IMR-90 (cell line): ENCODE measurements at places on chromosomes 1 and 21.

DNA sequence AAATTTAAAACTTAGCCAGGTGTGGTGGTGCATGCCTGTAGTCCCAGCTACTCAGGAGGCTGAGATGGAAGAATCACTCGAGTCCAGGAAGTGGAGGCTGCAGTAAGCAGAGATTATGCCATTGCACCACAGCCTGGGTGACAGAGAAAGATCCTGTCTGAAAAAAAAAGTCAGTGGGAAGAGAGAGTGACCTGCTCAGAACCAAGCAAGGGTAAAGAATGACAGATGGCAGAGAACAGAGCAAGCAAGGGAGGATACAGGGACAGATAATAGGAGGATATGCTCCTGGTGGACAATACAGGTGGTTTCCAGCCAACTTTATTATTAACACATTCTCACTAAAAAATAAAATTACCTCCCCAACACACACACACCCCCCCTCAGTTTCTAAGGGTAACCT, 4.6 kb upstream of the TMEM51 start:
- DNase-seq: no peak

GRCh38 chr1:33724348-33724747, 139.5 kb upstream of the HMGB4 start:
- DNase-seq: no peak

DNA sequence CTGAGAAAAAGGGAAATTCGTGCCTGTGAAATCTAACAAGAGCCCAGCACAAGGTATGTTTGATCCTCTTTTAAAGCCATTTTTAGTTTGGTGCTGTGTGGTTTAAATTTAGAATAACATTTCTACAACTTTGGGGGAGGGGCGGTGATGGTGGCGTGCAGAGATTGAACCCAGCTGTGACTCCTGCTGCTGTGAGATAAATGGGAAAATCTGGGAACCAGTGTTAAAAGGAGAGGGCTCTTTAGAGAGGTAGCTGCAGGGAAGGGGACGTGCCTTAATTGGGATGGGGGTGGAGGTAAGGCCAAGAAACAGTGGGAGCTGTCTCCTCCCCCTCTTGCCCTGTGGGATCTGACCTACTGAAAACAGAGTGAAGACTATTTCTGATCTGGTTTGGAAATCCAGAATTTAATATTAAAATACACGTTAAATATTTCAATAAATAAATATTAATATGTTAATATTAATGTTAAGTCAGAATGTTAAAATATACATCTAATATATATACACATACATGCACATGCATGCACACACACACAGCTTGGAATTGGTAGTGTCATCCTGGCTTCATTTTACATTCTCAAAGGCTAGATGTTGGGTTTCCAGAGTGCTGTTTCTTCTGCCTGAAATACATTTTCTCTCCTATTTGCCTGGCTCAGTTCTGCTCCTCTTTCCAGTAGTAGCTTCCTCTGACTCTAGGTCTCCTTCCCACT, 30.1 kb upstream of the DNAJC6 start:
- DNase-seq: no peak

DNA sequence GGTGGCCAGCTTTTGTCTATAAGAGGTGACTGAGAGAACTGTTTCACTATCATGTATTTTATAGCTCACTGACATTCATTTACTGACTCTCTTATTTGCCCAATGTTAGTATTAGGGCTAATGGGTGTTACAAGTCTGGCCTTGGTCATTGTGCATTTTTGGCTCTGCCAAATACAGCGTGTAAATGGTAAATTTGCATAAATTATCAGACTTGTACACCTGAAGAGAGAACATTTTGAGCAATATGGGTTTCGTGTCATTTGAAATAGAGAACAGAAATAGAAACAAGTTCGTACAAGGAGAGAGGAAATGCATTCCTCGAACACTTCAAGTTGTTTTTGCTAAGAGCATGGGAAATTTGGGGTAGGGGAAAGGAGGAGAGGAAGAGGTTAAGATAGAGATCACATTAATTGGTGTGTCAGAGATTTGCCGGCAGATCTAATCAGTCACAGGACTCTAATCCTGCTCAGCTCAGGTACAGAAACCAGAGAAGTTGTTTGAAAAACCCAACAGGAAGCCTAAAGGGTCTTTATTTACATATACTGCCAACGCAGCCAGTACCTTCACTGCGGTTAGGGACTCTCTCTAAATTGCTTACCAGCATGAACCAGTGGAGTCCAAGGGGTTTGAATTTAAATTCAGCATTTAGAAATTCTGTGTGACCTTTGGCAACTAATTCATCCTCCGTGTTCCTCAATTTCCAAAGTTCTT, 261.5 kb downstream of the GPATCH2 start:
- DNase-seq: no peak

DNA sequence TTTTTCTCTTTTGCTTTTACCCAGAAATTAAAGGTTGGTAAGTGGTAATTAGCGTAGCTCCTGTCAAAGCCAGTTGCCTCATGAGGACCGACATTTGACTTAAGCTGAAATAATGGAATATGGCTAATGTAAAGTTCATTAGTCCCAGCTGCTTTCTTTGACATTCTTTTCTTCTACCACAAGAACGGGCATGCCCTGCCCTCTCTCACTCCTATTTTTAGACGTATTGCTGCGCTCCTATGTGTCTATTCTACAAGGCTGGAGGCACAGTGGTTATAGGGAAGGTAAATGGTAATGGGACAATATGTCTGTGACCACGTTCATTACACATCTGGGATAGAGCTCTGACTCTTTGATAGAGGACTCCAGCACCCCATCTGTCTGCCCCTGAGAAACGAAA, 6.8 kb downstream of the CORT start:
- DNase-seq: no peak

- DNase-seq: no peak
Measured at GRCh38 chr1:185926588-185926987, 192.4 kb downstream of the HMCN1 start.

DNA sequence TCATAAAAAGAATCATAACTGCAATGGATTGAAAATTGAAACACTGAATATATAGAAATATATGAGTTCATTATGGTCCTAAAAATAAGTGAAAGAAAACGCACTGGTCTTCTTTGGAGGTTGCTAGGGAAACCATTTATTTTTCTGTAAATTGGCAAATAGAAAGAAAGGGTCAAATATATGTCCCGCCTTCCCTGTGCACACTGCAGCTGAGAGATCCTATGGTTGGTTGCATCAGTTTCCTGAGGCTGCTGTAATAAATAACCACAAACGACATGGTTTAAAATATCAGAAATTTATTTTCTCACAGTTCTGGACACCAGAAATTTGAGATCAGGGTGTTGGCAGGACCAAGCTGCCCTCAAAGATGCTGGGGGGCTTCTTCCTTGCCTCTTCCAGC, 35.0 kb downstream of the CA6 start:
- no peak for DNase-seq

DNA sequence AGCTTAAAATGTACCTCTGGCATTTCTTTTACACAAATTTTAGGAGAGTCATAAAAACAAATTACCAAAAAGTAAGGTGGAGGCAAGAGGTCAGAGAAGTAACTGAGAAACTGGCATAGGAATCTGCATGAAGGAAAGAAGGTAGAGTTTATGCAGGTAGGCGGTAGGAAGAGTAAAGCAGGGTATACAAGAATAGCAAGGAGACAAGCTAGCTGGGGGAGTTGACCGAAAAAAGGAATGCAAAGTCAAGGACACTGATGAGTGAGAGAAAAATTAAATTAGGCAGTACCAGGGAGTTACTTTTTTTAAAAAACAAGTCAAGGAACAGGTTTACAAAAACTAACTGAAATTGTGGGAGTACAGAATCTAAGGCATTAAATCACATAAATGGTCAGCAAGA, 56.0 kb downstream of the FOXJ3 start:
- no peak for DNase-seq

DNA sequence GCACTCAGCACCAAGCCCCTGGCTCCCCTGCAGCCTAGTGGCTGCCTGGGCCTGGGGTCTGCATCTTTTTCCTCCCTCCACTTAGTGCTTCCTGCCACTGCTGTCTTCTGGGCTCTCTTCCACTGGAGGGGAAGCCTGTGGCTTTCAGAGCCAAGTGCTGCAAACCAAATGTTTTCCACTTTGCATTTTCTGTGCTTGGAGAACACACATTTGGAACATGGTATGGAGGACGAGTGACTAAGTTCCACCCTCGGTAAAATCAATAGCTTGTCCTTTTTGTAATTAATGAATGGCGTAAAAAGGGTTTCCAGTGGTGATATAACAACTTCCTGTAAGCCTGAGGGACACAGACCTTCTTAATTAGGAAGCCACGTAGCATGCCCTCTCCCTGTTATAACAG, 10.1 kb upstream of the GPR153 start:
- DNase-seq: no peak

GRCh38 chr1:240575981-240576662, 35.8 kb downstream of the GREM2 start:
- DNase-seq: peak; percentile 60

- DNase-seq: no peak
Measured at GRCh38 chr1:211752317-211752716, 76.9 kb upstream of the NEK2 start.

- DNase-seq: no peak
Measured at GRCh38 chr1:203166192-203166940, 9.3 kb downstream of the MYBPH start.

GRCh38 chr1:53655931-53656746, 82.8 kb downstream of the GLIS1 start:
- DNase-seq: peak; percentile 85

- DNase-seq: no peak
Measured at GRCh38 chr1:58936973-58937372, 153.1 kb upstream of the JUN start.

- no peak for DNase-seq
Measured at GRCh38 chr1:200908191-200908868, 13.6 kb downstream of the INAVA start.

DNA sequence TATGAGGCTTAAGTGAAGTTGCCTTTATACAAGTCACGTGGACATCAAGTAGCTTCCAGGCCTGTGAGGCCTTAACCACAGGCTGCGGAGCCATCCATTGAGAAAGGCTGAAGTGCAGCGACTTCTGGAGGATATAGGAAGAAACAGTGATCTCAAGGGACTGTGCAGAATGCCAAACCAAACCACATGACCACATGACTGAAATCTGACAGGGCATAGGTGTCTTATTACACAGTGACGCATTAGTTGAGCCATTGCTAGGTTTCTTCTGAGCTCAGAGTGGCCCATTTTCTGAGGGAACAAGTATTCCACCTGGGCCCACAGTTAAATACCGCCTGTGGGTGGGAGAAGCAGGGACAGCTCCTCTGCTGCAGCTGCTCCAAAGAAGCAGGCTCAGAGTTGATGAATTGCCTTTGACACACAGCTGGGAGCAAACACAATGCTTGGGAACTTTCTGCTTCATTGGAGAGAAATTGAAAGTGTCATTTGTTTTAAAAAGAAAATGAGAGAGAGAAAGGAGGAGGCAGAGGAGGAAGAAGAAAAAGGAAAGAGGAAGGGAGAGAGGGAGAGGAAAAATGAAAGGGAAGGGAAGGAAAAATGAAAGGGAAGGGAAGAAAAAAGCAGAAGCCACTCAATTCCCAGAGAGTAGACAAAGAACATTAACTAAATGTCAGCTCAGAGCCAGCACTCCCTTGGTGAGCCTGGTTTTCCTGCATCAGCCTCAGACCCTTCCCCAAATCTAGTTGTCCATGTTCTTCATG, 94.4 kb downstream of the COLGALT2 start:
- DNase-seq: peak; percentile 98

DNA sequence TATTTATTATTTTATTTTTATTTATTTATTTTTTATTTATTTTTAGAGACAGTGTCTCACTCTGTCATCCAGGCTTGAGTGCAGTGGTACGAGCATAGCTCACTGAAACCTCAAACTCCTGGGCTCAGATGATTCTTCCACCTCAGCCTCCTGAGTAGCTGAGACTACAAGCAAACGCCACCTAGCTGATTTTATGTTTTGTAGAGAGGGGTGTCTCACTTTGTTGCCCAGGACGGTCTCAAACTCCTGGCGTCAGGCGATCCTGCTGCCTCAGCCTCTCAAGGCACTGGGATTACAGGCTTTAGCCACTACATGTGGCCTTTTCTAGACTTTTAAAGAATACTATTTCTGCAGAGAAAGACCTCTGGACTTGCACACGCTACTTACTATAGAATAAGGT, 61.3 kb upstream of the C1orf53 start:
- DNase-seq: no peak

DNA sequence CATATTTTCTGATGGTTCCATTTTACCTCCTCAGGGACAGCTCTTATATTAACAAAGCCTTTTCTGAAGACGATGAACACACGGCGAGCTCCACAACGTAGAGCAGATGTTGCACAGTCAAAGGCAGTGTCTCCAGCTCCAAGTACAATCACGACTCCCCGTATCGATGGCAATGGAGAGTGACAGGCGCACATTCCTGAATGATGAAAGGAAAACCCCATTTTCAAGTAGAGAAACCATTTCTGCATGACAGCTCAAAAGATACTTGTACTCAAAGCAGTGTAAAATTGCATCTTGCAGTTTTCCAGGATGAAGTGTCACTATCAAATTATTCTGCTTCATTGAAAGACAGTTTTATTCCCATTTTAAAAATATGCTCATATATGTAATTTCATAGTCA, 327.6 kb downstream of the DPYD start:
- no peak for DNase-seq

DNA sequence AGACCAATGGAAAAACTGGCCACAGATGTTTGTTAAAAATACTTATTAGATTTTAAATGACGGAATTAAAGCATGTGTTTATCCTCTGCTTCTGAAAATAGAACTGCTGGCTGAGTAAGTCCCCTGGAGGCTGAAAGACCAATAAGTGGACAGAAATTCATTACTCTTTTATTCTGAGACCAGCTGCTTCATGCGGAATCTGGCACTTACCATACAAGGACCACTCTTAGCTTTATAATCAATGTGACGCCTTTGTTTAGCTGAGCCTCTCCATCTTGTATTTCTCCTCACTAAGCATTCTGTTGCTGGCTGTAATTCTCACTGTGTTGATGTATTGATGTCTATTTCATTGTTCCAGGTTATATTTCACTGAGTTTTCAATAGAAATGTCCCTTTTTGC, 6.3 kb upstream of the EXO1 start:
- DNase-seq: no peak

- DNase-seq: no peak
Measured at GRCh38 chr1:169634877-169635276, 5.0 kb upstream of the SELP start.

- peak; percentile 65 for DNase-seq
Measured at GRCh38 chr1:61182049-61182448, 99.7 kb downstream of the NFIA start.

- DNase-seq: no peak
Measured at GRCh38 chr1:58392083-58392482, 154.4 kb downstream of the OMA1 start.

DNA sequence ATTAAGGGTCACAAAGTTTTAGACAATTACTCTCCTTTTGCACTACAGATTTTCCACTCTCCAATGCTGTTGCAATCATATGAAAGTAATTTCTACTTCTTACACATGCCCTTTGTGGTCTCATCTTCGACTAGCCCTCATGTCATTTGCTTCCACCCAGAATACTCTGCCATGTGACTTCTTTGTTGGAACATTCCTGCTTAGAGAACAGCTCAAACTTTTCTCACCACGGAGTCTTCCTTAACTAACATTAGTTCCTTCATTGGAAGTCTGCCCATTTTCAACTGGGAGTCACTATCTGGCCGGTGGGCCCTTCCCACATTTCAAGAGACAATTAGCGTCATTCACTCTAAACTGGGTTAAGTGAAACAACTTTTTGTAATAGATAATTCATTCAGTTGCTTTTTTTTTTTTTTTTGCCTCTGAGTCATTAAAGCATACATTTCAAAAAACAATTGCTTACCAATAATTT, 142.6 kb upstream of the PALMD start:
- peak; percentile 52 for DNase-seq
